Activated naive CD8-positive, alpha-beta T cell treated with anti-CD3 and anti-CD28 coated beads, Interleukin-2, amount 10 ng/mL, durations not matched to agents 7 days and 5 days (primary cell): ENCODE measurements at places on chromosomes 6 and 20. TPM values are rescaled to one million over a fixed set of nuclear protein-coding genes. Genes with fewer than 3 reads are reported as not detected.

DNA sequence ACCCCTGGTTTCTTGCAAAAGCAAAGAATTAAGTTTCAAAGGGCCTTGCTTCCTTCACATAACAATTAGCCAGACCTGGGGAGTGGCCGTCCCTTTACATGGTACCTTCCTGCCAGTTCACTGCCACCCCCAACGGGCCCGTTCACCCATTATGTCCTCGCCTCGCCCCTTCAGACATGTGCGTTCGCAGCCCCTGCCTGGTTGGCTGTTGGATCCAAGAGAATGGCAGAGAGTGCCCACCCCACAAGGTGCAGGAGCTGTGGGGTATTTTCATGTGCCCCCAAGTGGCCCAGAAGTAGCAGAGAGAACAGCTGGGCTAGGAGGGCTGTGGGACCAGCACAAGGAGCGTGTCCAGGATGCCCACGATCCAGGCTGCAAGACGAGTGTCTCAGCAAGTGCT lies 422.9 kb upstream of the SULF2 start:
- DNase-seq = no peak

- DNase-seq = peak; percentile 33
Observed at GRCh38 chr6:47414423-47415167, 63.0 kb upstream of the CD2AP start.

Gene COL9A1
- not detected for total RNA-seq

GRCh38 chr20:36819659-36820058 lies 46.1 kb upstream of the DSN1 start:
- no peak for DNase-seq

Gene HSPA1L
- total RNA-seq = 3.3 TPM

- DNase-seq = no peak
Observed at GRCh38 chr20:47287609-47288144, 68.8 kb downstream of the ZMYND8 start.

- DNase-seq = no peak
Observed at GRCh38 chr6:53938810-53939209, 144.0 kb downstream of the LRRC1 start.

Gene SLC32A1
- not detected for total RNA-seq
